ENCODE measurements at places on chromosomes 16 and 17. TPM values are rescaled to one million over a fixed set of nuclear protein-coding genes. Genes with fewer than 3 reads are reported as not detected.

Gene RPUSD1
- 24.7 TPM for polyA plus RNA-seq

Gene KIF19
- not detected for polyA plus RNA-seq

Gene RNF227
- polyA plus RNA-seq = 2.9 TPM

Gene CRYM
- polyA plus RNA-seq = not detected

Gene TBX21
- not detected for polyA plus RNA-seq
